ENCODE measurements at places on chromosomes 1 and 21. TPM values are rescaled to one million over a fixed set of nuclear protein-coding genes. Genes with fewer than 3 reads are reported as not detected.

Gene TMEM269
- total RNA-seq = not detected

Gene LCE1C
- total RNA-seq = not detected

Gene RPL11
- total RNA-seq = 1,199 TPM

Gene TFAP2E
- 0.86 TPM for total RNA-seq

Gene LIN28A
- not detected for total RNA-seq

Gene SAMSN1
- total RNA-seq = 92.3 TPM

Gene CHRNB2
- total RNA-seq = 0.10 TPM

Gene CASQ1
- total RNA-seq = not detected

Gene S100A5
- 1.1 TPM for total RNA-seq

Gene WNT3A
- total RNA-seq = not detected

Gene LPAR3
- total RNA-seq = 0.84 TPM

Gene TMEM54
- 3.2 TPM for total RNA-seq

Gene OPRD1
- not detected for total RNA-seq

Gene GOLT1A
- total RNA-seq = not detected

Gene OR2G6
- not detected for total RNA-seq

Gene THEMIS2
- total RNA-seq = 13.3 TPM

Gene NPR1
- total RNA-seq = not detected

Gene IQGAP3
- 8.6 TPM for total RNA-seq

Gene S100A7
- total RNA-seq = not detected

Gene CFHR5
- not detected for total RNA-seq

Gene SPRR2E
- total RNA-seq = not detected

Gene TACSTD2
- not detected for total RNA-seq

Gene KCNE2
- total RNA-seq = not detected

Gene PIGR
- 1.0 TPM for total RNA-seq

Gene BMP8B
- 0.91 TPM for total RNA-seq

Gene ACTN2
- total RNA-seq = not detected

Gene RAB42
- total RNA-seq = not detected

Gene TCP10L
- 0.15 TPM for total RNA-seq

Gene TNFRSF18
- 79.2 TPM for total RNA-seq

Gene RXFP4
- total RNA-seq = not detected

Gene C1orf226
- total RNA-seq = not detected

Gene FCRL6
- 0.21 TPM for total RNA-seq

Gene DMBX1
- total RNA-seq = not detected

Gene OR14K1
- not detected for total RNA-seq

Gene C1orf94
- not detected for total RNA-seq

Gene AK5
- total RNA-seq = 1.0 TPM

Gene IL23R
- total RNA-seq = 0.86 TPM

Gene ZBTB8A
- total RNA-seq = 0.17 TPM

Gene TMCO4
- 13.2 TPM for total RNA-seq

Gene C8B
- not detected for total RNA-seq

Gene PLA2G2D
- total RNA-seq = not detected

Gene CACNA1S
- not detected for total RNA-seq

Gene SUMO3
- 81.6 TPM for total RNA-seq
